ENCODE measurements at places on chromosomes 7 and 10.

GRCh38 chr7:95470452-95470851 is 15.3 kb upstream of the ASB4 start:
- DNase-seq = no peak

- no peak for DNase-seq
Measured at GRCh38 chr10:86254526-86255174, 111.9 kb downstream of the GRID1 start.

- DNase-seq = no peak
Measured at GRCh38 chr7:29038463-29038862, 80.3 kb upstream of the TRIL start.

DNA sequence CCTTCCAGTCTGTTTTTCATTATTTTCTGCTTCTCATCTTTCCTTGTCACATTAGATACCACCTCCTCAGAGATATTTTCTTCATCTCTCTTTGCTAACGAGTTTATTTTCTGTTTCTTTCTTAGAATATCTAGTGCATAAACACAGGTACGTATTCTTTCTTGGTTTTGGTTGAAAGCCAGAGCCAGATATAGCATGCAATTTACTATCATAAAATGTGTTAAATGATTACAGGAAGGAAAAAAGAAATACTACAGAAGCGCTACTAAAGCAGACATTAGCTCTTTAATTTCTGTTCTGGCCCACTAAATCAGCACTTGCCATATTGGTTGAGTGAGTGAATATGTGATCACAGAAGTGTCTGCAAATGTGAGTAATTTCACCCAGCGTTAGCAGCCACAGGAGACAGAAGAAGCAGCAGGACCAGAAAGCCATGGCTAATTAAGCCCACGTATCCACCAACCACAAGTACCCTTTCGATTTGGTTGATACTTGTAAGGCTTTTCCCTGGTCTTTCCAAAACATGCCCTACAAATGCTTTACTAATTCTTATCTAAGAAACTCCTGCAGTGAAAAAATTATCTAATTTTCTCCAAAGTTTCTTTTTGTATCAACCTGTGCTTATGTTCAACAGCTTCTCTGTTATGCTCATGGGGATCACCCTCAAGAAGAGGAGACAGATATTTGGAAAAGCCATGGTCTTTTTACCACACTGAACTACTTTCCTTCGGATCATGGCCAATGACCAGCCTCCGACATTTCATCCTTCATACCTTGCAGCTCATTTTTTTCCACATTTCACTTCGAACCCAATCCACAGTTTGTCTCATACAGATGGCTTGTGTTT is 23.1 kb upstream of the MACC1 start:
- DNase-seq = no peak

- no peak for DNase-seq
Measured at GRCh38 chr7:80533287-80533686, 21.4 kb upstream of the GNAT3 start.

GRCh38 chr10:132220061-132220460 is 33.3 kb downstream of the DPYSL4 start:
- DNase-seq = no peak

DNA sequence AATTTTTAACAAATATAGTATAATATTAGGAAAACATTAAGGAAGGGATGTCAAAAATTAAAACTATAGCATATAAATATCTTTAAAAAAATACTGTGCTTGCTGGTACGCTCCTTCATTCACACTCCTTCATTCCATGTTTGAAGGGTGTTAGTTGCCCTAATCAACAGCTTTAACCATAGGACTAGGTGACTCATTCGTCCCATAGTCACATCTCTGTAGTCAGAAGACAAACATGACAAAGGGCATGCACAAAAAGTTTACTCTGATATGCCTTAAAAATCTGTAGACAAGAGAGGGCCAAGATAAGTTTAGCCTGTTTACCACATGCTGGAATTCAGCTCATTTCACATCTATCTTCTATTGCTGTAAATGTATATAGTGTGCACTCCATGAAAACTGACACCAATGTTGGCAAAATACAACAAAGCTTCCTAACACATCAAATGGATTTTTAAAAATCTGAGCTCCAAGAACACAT is 646 bp downstream of the FAM13C start:
- DNase-seq = no peak

GRCh38 chr7:87599336-87599735 is 1.3 kb downstream of the ABCB1 start:
- peak; percentile 24 for DNase-seq

DNA sequence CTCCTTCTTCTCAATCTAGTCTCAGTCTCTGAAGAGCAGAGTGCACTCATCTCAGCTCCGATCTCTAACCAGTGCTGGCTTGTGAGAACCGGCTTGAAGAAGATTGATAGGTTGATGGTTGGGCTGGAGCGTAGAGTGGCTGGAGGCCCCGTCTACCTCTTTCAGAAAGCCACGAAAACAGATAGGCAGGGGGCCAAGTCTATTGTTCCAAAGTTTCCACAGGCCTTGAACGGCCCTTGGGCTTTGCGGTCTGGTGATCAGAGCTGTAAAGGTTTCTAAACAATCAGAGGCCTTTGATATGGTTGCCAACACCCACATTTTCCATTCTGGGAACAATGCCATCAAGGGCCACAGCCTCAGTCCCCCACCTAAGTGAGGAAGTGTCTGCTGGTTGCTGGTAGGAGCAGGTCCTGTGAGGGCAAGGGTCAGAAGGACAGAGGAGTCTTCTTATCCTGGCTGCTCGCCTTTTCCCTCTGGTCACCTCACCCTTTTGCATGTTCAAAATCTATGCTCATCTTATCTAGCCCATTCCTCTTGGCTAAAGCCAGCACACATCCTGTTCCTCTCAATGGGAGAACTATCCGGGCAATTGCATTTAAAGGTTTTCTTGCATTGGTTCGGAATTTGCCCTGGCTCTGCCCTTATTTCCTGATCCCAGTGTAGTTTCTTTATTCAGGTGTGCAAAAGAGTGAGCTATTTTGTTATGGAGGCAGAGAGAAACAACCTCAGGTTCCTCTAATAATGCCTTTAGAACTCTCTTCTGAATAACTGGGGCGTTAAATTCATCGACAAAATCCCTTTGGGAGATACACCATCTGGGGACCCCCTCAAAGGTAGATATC is 70.3 kb upstream of the KMT2E start:
- peak; percentile 92 for DNase-seq

DNA sequence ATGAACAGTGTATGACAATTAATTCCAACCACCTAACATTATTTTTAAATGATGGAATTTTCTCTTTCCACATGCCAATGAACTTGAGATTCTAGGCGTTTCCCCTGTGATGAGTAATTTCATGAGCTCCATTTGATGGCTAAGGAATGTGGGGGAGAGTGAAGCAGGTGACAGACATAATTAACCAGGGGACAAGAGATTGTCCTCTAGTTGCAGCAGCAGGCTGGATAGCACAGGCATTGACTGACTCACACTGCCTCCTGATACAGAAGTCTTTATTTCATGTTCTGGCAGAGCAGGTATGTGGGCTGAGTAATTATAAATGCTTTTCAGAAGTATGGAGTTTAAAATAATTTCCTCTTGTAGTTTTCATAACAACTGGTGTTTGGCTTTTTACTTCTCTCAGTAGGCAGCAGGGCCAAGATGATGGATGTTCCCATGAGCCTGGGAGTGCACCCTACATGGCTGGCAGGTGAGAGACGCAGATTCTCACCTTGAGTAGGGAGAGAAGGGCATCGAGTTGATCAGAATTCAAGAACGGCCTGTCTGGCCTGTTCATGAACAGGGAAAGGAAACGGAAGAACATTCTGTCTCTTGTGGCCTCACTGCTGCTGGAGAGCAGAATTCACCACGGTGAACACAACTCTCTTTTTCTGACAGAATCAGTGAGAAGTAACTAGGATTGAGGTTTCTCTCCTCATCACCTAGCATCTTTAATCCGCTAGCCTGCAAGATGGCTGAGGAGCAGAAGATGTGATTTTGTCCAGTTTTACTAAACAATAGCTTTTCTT is 118.8 kb downstream of the AOAH start:
- DNase-seq = no peak

GRCh38 chr7:455110-455928 is 64.3 kb downstream of the PDGFA start:
- no peak for DNase-seq

DNA sequence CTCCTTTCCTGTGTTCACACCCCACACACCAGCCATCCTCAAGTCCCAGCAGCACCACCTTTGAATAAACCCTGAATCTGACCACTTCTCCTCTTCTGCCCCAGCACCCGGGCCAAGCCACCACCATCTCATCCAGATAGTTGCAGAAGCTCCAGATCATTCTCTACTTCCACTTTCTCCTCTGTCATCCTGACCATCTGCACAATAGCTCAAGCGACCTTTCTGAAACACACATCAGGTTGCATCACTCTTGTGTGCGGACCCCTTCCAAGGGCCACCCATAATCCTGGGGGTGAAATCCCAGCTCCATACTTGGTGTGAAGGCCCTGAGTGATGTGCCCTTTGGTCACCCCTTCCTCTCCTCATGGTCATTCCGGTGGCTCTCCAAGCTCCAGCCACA is 187.4 kb upstream of the GALNT17 start:
- DNase-seq = no peak

DNA sequence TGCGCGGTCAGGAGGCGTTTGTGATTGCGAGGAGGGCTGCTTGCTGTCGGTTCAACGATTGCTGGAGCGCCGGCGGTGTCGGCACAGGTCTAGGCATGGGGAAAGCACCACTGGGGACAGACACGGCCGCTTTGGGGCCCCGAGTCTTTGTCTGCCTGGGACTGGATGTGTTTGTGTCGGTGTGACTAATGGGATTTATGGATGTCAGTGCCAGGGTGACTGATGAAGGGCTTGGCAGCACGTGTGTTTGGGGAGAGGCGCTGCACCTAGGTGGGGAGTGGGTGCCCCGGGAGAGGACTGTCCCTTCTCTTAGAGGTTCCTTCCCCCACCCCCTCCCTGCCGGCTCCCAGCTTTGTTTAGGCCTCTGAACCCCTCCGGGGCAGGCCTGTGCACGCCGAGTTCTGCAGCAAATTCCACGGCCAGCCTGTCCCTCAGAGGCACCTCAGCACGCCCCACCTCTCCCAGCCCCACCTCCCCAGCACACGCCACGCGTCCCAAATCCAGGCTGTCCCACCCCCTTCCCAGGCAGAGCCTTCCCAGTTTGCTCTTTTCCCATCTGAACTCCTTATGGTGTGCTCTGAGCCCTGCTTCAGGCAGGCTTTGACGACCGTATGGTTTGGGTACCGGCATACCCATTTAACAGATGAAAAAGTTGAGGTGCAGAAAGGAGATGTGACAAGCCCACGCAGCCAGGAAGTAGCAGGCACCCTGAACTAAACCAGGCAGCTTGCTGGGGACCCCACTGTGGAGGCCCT is 6.4 kb upstream of the TNRC18 start:
- DNase-seq = no peak

DNA sequence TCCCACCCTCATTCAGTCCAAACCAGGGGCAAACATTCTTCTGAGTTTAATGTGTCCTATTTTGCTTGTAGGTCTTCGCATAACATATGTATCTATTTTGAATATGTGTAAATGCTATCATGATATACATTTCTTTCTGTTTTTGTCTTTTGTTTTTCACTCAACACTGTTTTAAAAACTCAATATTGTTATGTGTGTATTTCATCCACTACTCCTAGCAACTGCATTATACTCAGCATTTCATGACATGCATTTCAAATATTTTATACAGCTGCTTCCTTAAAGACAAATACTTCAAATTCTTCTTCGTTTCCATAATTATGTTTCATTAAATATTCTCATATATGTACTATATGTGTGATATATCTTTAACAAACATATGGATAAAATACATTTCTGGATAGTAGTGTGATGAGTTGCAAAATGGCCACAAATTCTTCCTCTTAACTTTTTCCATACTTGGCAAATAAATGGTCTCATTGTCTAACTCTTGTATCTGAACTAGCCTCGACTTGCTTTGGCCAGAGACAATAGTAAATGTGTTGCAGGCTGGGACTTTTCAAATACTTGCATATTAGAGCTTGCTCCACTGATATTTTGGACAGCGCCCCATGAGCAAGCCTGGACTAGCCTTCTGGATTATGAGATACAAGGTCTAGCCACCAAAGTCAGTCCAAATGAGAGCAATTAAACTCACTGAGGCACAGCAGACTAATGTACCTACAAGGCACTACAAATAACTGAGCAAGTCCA is 539.7 kb upstream of the KCND2 start:
- DNase-seq = no peak

- no peak for DNase-seq
Measured at GRCh38 chr10:19865676-19866075, 49.4 kb downstream of the PLXDC2 start.

DNA sequence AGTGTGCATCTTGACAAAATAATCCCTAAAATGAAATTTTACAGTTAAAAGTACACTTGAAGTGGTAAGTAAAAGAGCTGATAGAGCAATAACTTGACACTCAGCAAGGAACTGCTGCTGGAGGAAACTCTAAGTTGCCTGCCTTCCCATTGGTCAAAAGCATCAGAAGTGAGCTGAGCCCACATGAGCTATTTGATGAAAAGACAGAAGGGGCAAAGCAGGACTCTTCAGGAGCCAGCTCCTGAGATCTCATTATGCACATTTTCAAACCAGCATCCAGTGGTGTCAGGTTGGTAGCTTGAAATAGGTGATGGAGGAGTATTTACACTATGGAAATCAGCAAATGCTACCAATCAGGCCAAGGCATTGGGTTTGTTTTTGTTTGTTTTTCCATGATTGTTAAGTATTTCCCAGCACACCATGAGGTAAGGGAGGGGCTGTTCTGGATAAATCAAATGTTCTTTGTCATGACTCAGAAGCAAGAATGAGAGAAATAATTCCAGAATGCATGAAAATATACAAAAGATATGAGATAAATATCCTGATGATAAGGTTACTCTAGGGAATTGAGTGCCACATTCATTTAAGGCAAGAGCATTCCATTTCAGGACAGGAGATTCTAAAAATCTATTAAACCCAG is 316.6 kb downstream of the SNX13 start:
- DNase-seq = no peak

DNA sequence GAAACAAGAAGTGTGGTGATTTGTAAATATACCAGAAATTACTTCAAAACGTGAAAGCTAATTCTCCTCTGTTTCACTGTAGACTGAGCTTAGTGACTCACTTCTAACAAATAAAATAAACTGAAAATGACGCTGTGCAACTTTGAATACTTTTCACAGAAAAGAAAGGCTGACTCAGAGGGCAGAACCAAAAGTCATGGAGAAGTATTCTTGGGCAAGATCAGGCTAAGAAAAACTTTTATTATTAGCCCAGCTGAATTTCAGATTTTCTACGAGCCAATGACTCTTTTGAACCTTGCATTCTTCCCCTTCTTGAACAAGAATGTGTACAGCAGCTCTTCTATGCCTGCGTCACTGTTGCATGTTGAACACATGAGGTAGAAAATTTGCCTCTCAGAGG is 527.3 kb upstream of the GHITM start:
- DNase-seq = no peak

GRCh38 chr10:132689721-132690360 is 96.1 kb downstream of the NKX6-2 start:
- no peak for DNase-seq

- no peak for DNase-seq
Measured at GRCh38 chr10:57952741-57953140, 315.0 kb downstream of the IPMK start.

- DNase-seq = no peak
Measured at GRCh38 chr10:129604333-129605032, 137.4 kb downstream of the MGMT start.

All from CD4-positive, alpha-beta memory T cell (primary cell).